ENCODE measurements at places on chromosomes 1 and 21.

GRCh38 chr1:85465099-85465785 lies at the start of gene DDAH1:
TSS of gene DDAH1 (minus strand) at chr1:85465159. CDS start at chr1:85465045, 114 bp downstream.
- DNase-seq = no peak

DNA sequence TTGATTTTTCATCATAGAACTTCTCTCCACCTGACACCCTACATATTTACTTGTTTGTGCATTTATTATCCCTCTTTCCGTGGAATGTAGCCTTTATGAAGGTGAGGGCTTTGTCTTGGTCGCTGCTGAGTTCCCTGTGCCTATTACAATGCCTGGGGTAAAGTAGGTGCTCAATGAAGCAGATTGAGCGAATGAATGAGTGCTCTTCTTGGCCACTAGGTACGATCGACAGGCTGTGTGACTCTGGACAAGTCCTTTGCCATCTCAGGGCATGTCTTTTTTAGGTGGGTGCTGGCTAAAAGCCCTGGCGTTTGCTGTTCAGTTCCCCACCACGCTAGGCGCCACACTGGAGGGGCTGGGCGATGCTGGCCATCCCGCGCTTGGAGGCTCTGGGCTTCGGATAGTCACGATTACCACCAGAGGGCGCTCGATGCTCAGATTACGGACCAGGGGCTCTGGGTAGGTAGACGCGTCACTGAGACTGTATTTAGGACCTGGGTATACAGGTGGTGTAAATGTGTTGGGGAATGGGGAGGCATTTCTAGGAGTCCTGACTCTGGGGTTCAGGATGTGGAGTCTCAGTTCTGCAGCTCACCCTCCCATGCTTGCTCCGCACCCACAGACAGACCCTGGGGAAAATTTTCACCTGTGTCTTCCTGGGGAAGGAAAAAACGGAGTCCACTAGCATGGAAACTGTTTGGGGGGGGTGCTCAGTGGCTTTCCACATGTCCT lies 71.0 kb upstream of the CSF3R start:
- peak; percentile 58 for DNase-seq

- DNase-seq = no peak
These were observed 2.3 kb downstream of the TMEM61 start for GRCh38 chr1:54982739-54983138.

DNA sequence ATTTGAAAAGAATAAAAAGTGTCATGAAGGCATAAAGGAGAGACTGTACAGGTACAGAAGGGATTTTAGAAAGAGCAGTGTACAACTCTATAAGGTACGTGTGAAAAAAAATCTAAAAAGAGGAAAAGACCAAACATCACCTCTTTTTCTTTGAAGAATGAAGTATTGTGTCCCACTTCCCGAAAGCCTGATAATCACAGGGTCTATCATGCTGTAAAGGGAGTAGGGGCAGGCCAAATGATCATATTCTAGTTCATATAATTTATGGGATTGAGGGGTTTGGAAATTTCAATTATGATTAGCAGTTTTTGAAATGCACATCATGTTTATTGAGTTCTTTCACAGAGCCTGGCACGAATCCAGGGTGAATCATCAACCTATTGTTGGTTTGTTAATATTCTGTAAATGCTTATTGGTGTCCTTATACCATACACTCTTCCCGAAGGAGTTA lies 910 bp upstream of the RERE start:
- no peak for DNase-seq

- no peak for DNase-seq
These were observed 194.0 kb downstream of the NPHP4 start for GRCh38 chr1:5798151-5798730.

GRCh38 chr1:56931686-56932085 lies 34.1 kb downstream of the C8B start:
- DNase-seq = no peak

- DNase-seq = no peak
These were observed 2.4 kb upstream of the TMEM52 start for GRCh38 chr1:1921459-1921862.

GRCh38 chr21:33075128-33075527 lies 5.2 kb downstream of the OLIG1 start:
- no peak for DNase-seq

DNA sequence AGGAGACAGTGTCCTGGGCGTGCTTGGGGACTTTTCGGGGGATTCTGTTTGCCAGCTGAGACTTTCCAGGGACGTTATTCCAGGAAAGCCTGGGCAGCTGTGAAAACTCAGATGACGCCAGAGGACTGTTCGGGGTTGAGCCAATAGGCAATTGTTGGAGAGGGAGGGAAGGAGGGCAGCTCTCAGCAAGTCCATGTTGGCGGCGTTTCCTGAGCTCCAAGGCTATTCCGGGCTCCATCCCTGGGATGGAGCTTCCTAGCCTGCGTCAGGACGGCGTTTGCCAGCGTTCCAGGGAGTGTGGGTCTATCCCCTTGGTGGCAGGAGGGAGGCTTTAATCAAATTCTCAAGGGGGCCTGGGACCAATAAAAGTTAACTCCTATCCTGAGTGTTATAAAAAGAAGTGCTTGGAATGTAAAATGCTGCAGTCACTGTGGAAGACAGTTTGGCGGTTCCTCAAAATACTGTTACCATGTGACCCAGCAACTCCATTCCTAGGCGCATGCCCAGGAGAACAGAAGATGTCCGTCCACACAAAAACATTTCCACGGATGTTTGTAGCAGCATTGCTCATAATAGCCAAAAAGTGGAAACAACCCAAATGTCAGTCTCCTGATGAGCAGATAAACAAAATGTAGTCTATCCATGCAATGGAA lies 15.2 kb downstream of the SLC27A3 start:
- DNase-seq = no peak

DNA sequence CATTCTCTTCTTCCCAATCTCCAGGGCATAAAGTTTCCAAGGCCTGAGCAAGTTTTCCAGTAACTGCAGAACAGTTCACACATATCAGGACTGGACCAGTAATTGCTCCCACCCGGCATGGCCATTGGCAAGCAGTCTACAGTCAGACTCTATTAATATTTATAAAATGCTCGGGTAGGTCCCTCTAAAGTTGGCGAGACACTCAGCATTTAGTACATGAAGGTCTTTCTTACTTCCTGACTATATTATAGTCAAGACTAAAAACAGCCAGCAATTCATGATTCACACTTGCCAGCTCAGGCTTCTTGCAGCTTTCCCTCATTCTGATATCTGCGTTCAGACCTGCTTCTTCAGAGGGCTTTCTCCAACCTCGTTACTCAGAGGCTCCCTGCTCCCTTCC lies 25.4 kb downstream of the GADD45A start:
- no peak for DNase-seq

- DNase-seq = no peak
These were observed 8.4 kb downstream of the TNFRSF1B start for GRCh38 chr1:12174924-12175810.

- no peak for DNase-seq
These were observed 43.5 kb downstream of the RPAP2 start for GRCh38 chr1:92342401-92342800.

DNA sequence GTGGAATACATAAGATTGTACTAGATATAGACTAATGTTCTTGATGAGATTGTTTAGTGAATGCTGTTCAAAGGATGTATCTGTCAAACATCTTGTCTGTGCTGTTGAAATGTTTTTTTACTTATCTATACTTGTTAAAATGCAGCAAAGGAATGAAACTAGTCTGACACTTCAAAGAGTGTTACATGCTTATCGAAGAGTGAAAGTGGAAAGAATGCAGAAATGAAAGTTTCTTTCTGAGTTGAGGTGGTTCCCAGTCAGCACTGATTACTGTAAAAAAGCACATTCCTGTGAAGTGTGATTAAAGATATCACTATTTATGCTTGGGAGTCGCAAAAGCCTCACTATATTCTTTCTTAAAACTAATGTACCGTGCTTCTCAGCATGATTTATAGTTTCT lies 1225.2 kb downstream of the NCAM2 start:
- DNase-seq = no peak

DNA sequence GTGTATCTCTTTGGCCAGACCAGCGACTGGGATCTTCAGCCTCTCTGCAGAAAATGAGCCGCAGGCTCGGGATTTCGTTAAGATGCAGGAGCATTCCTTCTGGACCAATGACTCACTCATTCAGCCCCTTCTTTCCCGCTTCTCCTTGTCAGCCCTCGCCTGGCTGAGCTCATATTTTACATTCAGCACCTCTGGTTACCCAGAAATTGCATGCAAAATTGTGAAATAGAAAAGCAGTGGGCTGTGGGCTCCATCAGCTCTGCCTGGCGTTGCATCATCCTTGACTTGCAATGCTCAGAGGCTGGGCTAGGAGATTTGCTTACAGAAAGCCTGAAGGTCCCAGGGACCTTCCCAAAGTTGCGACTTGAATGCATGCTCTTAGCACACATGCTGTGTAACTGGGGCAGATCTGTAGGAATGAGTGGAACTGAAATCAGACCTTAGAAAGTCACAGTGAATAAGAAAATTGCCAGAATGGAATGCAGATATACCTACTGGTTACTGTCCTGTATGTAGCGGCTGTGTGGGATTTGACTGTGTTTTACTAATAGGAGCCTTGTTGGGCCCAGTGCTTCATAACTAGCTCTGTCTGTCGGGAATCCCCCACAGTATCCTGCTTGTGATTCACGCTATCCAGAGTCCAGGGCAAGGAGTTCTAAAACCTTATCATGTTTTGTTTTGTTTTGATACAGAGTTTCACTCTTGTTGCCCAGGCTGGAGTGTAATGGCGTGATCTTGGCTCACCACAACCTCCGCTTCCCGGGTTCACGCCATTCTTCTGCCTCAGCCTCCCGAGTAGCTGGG lies 444.8 kb downstream of the KIF26B start:
- DNase-seq = no peak

- DNase-seq = no peak
These were observed 53.5 kb downstream of the PTPRF start for GRCh38 chr1:43584204-43584603.

GRCh38 chr1:200610846-200611245 lies 9.7 kb downstream of the KIF14 start:
- DNase-seq = no peak

- DNase-seq = no peak
These were observed 142.1 kb upstream of the COL11A1 start for GRCh38 chr1:103250441-103250861.

GRCh38 chr1:41161846-41162245 lies 80.3 kb downstream of the SCMH1 start:
- no peak for DNase-seq

DNA sequence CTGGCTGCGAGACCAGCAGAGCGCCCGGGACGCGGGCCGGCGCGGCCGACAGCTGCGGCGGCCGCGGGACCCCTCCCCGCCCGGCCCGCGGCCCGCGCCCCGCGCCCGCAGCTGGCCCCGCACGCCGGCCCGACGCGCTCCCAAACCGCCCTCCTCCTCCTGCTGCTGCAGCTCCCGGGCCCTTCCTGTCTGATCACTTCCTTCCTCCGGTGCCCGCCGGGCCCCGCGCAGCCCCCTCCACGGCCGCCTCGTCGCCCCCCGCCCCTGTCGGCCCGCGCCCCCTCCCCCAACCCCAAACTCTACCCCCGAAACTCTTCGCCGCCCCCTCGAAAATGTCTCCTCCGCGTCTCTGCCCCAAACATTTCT lies 594 bp downstream of the LUZP1 start:
- peak; percentile 38 for DNase-seq

- DNase-seq = no peak
These were observed 207.5 kb downstream of the KCNT2 start for GRCh38 chr1:196400478-196401451.

DNA sequence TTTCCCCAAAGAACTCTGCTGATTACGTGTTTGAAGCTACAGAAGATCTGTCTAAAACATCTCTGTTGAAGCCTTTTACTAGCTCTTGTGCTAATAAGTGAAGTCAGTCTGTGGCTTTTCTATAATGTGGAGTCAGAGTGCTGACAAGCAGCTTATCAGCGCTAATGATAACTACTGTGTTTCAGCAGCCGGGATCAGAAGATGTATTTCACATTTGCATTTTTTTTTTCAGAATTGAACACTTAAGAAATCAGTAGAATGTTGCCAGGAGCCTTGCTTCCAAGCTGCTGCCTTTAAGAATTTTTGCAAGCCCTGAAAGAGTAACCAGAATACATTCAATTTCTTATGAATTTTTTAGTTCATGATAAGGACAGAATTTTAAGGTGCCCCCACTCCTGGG lies 519.4 kb upstream of the NR5A2 start:
- no peak for DNase-seq

DNA sequence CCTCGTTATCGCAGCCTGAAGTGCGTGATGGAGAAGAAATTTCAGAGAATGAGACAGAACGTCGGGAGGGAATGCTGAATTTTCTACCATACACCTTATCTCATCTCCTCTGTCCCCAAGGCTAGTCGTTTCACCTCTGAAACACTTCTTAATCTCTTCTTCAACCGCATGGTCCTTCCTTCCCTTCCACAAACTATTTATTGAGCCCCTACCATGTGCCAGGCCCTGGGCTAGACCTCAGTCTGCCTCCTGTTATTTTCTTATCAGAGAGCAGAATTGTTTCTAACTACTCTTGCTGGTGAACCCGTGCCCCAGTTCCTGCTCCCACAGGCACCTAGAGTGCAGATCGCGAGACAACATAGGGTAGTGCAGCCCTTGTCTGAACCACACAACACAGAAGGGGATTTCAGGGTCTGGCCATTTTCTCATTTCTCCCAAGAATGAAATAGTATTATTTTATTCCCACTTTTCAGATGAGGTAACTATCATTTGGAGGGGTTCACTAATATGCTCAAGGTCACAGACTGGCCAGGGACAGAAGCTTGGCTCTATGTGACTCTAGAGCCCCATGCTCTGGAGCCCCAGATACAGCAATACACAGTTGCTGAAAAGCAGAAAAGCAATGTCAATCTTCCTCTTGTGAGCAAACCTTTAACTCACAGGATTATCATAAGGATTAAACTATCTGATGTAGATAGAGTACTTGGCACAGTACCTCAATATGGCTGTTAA lies 598 bp upstream of the ADIPOR1 start:
- peak; percentile 32 for DNase-seq

DNA sequence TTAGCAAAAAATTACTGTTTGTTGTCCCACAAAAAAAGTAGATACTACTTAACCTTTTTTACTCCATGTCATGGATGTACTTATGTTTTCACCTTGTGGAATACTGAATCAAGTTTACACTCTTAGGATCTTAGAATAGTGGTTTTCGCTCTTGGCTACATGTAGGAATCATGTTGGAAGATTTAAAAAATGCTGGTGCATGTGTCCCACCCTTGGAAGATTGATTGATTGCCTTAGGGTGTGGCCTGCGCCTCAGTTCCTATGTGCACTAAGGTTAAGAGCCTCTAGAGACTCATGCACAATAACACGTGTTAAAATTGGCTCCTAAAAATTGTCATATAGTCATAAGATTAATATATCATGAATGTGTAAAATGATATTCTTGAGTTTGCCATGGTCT lies 25.0 kb downstream of the HS2ST1 start:
- no peak for DNase-seq

GRCh38 chr1:31441073-31441472 lies 28.1 kb downstream of the SERINC2 start:
- DNase-seq = no peak

GRCh38 chr21:38380481-38381137 lies 117.7 kb downstream of the ERG start:
- DNase-seq = no peak

- DNase-seq = no peak
These were observed 95.7 kb downstream of the PAX7 start for GRCh38 chr1:18726368-18726767.

- DNase-seq = no peak
These were observed 52.4 kb upstream of the SSX2IP start for GRCh38 chr1:84742653-84743052.

- no peak for DNase-seq
These were observed 1.0 kb upstream of the F11R start for GRCh38 chr1:161021970-161022353.

GRCh38 chr21:41777951-41778815 lies 11.3 kb upstream of the RIPK4 start:
- no peak for DNase-seq

- no peak for DNase-seq
These were observed 256.3 kb upstream of the IRF2BP2 start for GRCh38 chr1:234866007-234866866.

GRCh38 chr1:206892351-206892984 lies 4.8 kb upstream of the IL24 start:
- DNase-seq = no peak
